ENCODE measurements at places on chromosomes 16 and 17. TPM values are rescaled to one million over a fixed set of nuclear protein-coding genes. Genes with fewer than 3 reads are reported as not detected.

Gene CHD9NB
- total RNA-seq: 1.7 TPM

Gene CSH1
- total RNA-seq: not detected

Gene SMTNL2
- total RNA-seq: 0.42 TPM

Gene CREBBP
- total RNA-seq: 18.0 TPM

Gene GNAO1
- total RNA-seq: 0.31 TPM

Gene COX6A2
- not detected for total RNA-seq

Gene CEP131
- 9.6 TPM for total RNA-seq

Gene NR1D1
- 10.8 TPM for total RNA-seq

All from A549 treated with CpdA at 1 μM for 4 hours (cell line).